ENCODE measurements at places on chromosomes 2 and 18. TPM values are rescaled to one million over a fixed set of nuclear protein-coding genes. Genes with fewer than 3 reads are reported as not detected.

The KCNG2 gene
- 0.32 TPM for total RNA-seq

The TRIM43 gene
- not detected for total RNA-seq

The HOXD8 gene
- total RNA-seq, result 3.1 TPM

The MAT2A gene
- total RNA-seq, result 105 TPM

The PROM2 gene
- 63.4 TPM for total RNA-seq

- H3K4me3 ChIP-seq, result no peak overlapping the region
- peaks cover 14% of the 10 kb centered on the region for H3K27me3 ChIP-seq
- H3K27ac ChIP-seq, result no peak overlapping the region
Measured at GRCh38 chr2:172859581-172860335, 124.1 kb downstream of the RAPGEF4 start.

- no peak overlapping the region for H3K27ac ChIP-seq
- H3K4me3 ChIP-seq, result no peak overlapping the region
- H3K36me3 ChIP-seq, result no peaks in the 10 kb centered on the region
- H3K27me3 ChIP-seq, result no peaks in the 10 kb centered on the region
- DNase-seq, result no peak
Measured at GRCh38 chr18:11728249-11728648, 39.2 kb downstream of the GNAL start.

GRCh38 chr18:63963615-63964256 lies 6.1 kb upstream of the SERPINB8 start:
- H3K27ac ChIP-seq, result peak overlapping the region; percentile 62
- DNase-seq, result peak; percentile 68
- H3K36me3 ChIP-seq, result no peaks in the 10 kb centered on the region
- no peaks in the 10 kb centered on the region for H3K27me3 ChIP-seq
- no peaks in the 10 kb centered on the region for H3K4me1 ChIP-seq

- no peaks in the 10 kb centered on the region for H3K27me3 ChIP-seq
- H3K4me1 ChIP-seq, result no peaks in the 10 kb centered on the region
- DNase-seq, result no peak
- H3K4me3 ChIP-seq, result no peak overlapping the region
Measured at GRCh38 chr2:77387324-77387723, 134.9 kb downstream of the LRRTM4 start.

- no peaks in the 10 kb centered on the region for H3K4me1 ChIP-seq
- DNase-seq, result no peak
- no peak overlapping the region for H3K4me3 ChIP-seq
- H3K27me3 ChIP-seq, result no peaks in the 10 kb centered on the region
Measured at GRCh38 chr2:101047774-101048173, 45.7 kb downstream of the RPL31 start.

GRCh38 chr2:217182926-217183325 lies 323.1 kb upstream of the TNP1 start:
- no peaks in the 10 kb centered on the region for H3K36me3 ChIP-seq
- H3K27me3 ChIP-seq, result no peaks in the 10 kb centered on the region
- DNase-seq, result no peak
- no peak overlapping the region for H3K4me3 ChIP-seq
- no peaks in the 10 kb centered on the region for H3K4me1 ChIP-seq

All from colonic mucosa (tissue), 4 donors.